ENCODE measurements at places on chromosomes 4 and X.

- no peak for DNase-seq
These were observed 237.8 kb downstream of the TRAM1L1 start for GRCh38 chr4:116847616-116848015.

DNA sequence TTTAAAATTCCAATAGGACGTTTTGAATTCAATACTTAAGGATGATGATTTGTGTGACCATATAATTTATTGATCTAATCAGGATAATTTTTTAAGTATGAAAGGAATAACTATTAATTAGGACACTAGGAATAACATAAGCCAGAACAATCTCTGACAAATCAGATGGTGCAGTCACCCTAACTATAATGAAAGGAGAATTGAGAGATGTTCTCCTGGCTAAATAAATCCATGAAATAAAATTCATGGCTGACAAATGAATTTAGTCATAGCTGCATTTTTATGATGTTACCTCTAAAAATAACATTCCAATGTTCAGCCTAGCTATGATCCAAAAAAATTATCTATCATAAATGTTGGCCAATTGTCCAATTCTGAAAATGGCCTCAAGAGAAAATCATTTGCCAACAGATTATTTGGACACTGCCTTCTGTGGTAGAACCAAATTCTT is 190.6 kb upstream of the NEIL3 start:
- no peak for DNase-seq

- no peak for DNase-seq
These were observed 398.4 kb downstream of the PPP3CA start for GRCh38 chr4:100948911-100949310.

GRCh38 chr4:98611677-98612317 is 46.6 kb downstream of the TSPAN5 start:
- no peak for DNase-seq

All from HFF-Myc (cell line).